ENCODE measurements at places on chromosomes 2 and 18.

- DNase-seq, result no peak
These were observed 46.3 kb downstream of the TMEM247 start for GRCh38 chr2:46525522-46526155.

DNA sequence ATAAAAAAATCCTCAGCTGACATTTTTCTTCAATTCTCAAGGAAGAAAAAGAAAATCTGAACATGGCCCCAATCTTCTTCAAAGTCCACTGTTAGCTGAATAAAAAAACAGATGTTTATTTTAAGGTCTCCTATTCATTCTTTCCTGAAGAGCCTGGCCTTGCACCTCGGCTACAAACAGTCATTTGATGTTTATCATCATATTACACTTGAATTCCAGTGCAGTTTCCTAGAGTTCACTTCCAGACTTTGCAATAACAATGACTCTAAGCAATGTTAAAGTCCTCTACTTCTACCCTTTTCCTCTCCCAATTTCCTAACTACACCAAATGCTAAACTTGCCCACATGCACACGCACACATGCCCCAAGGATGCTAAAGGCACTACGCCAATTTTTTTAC lies 70.1 kb downstream of the NOL10 start:
- DNase-seq, result no peak

- DNase-seq, result no peak
These were observed 12.7 kb downstream of the PCARE start for GRCh38 chr2:29061616-29062015.

DNA sequence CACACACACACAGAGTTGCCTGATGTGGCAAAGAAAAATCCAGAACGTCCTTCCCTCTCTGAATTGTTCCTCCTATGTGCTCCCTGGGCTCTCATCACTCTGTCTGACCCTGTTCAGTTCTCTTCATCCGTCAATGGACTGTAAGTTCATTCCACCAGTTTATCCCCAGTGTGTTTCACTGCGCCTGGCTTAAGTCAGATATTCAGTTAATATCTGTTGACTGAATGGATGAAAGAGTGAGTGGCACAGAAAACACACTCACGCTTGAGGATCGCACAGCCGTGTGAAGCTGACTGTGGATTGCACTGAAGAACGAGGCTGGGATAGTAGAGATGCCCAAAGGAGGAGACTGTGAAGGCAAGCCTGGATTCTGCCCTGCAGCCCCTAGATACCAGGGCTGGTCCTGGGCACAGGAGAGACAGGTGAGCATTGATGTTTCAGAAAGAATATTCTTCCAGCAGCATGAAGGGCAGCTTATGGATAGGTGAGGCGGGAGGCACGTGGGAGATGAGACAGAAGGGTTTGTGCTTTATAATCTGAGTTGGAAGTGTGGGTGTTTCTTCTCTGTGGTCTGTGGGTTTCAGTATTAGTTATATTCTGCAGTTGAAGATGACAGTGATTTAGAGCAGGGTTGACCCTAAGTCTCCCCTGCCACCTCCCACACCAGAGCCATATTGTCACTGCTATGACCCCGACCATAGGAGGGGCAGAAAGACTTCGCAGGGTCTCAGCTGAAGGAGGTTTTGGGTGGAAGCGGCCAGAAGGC lies 129.9 kb downstream of the SOCS6 start:
- no peak for DNase-seq

DNA sequence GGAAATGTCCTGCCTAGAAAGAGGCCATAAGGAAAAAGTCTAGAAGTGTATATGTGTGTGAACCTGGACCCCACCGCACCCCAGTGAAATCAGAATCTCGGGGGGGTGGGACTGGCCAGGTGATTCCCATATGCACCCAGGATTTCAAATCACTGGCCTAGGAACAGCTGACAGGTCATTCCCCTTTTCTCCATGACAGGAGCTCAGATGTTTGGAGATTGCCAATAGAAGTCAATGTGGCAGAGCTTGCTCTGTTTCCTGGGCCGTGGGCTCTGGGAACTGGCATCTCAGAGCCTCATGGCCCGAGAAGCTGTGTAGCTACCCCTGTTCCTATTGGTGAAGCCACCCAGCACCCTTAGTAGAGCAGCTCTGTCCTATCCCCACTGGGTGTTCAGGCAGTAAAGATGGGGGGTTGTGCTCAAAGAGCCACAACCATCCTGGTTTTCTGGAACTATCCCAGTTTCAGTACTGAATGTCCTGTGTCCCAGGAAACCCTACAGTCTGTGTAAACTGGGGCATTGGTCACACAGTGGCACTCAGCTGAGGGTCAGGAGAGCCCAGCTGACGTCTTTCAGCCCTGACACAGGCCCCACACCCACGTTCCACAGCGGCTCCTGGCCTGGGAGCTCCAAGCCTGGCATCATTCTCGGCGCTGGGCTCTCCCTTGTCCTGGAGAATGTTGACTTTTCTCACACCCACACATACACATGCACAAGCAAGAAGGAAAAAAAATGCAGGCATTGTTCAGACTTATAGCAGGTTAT lies 18.9 kb downstream of the GNLY start:
- no peak for DNase-seq

GRCh38 chr18:9619545-9619944 lies 5.2 kb upstream of the PPP4R1 start:
- DNase-seq, result no peak

DNA sequence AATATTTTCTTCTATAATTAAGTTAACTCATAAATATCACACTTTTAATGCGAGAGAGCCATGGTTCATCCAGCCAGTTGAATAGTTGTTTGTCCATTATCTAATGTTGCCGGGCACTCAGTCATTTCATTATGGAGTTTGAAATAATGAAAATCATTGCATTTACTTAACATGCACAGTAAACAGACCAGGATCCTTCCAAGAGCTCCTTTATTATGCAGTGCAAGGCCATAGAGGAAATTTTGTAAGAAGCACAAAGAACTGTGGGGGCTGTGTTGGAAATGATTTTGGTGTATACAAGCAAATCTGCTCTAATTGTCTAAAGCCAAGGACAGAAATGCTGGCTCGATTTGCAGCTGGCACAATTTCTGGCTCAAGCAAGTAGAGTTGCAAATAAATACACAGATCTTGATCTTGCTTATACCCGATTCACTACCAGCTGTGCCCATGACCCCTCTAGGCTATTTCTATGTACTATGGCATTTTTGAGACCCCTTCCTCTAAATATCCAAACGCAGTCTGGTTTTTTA lies 400.3 kb upstream of the HNRNPA3 start:
- DNase-seq, result no peak

DNA sequence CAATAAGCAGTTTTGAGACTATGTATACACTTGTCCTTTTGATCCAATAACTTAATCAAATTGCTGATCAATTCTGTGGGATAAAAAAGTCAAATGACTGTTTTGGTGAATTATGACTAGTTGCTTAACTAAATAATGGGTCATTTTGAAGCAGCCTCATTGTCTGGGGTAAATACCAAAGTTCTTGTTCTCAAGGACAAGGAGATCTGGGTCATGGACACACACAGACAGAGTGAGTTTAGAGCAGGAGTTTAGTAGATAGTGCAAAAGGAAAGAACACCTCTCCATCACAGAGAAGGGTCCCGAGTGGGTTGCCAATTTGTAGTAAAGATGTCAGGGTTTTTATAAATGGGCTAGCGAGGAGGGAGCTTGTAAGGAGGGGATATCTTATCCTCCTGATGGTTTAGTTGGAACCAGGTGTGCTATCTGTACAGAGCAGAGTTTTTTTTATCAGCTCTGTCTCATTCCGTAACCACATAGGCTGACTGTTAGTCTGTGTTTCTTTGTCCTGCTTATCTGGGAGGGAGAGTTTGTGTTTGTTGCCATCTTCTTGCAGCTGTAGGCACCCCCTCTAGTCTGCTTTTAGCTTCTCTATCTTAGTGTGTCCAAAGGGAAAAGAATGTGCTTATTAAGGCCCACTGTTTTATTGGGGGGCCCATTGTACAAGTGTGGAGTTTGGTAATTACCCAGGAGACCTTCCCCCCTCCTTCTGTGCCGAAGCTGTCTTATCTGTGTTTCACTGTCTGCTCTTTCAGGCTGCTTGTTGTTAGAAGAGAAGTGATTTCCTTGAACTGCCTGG lies 48.7 kb upstream of the C1GALT1C1L start:
- DNase-seq, result no peak

DNA sequence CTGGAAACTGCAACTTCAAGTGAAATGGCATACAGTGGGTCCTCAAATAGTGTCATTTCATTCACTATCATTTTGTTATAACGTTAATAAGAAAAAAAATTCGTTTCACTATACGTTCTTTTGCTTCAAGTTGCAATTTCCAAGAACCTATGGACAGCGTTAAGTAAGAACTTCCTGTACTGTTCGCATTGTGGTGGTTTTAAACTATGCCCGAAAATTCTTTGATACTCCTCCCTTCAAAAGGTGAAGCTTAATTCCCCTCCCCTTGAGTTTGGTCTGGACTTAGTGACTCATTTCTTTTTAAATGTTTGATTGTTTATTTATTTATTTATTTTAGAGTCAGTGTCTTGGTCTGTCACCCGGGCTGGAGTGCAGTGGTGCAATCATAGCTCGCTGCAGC lies 20.7 kb downstream of the GNLY start:
- DNase-seq, result no peak

DNA sequence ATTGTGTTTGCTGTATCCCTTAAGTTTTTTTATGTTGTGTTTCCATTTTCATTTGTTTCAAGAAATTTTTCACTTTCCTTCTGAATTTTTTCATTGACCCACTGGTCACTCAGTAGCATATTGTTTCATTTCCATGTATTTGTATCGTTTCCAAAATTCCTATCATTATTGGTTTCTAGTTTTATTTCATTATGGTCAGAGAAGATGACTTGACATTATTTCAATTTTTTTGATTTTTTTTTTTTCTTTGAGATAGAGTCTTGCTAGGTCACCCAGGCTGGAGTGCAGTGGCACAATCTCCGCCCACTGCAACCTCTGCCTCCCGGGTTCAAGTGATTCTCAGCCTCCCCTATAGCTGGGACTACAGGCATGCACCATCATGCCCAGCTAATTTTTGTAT lies 11.3 kb upstream of the CAB39 start:
- DNase-seq, result no peak

DNA sequence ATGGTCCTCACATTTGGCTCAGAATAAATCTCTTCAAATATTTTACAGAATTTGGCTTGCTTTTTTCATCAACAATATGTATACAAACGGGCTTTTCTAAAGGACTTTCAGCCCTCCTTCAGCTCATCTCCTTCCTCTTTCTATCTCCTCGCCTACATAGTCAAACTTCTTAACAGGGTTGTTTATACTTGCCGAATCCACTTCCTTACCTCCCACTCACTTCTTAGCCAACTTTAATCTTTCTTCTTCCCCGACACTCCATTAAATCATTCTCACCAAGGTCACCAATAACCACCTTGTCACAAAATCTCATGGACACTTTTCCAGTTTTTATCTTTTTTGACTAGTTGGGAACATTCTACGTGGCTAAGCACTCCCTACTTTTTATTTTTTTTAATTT lies 325.2 kb downstream of the PLCL1 start:
- DNase-seq, result no peak

DNA sequence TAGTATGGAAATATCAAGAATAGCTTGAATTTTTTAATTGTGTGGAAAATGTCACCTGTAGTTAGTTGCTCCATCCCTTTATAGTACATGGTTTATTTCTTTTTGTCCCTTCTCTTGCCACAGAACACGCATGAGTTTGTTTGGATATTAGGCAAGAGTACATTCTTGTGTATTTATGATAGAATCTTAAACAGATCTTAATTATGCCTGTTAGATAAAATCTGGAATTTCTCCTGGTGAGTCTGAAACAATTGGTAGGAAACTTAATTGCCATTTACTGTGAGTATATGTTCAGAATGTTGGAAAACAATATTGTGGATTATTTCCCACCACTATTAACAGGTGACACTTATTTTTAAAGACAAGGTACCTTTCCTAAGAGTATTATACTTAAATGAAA lies 30.2 kb upstream of the CABYR start:
- DNase-seq, result no peak

DNA sequence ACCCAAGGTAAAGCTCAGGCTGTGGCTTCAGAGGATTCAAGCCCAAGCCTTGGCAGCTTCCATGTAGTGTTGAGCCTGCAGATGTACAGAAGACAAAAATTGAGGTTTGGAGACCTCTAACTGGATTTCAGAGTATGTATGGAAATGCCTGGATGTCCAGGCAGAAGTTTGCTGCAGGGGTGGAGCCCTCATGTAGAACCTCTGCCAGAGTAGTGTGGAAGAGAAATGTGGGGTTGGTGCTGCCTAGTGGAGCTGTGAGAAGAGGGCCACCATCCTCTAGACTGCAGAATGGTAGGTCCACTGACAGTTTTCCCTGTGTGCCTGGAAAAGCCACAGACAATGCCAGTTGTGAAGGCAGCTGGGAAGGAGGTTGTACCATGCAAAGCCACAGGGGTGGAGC lies 239.9 kb downstream of the SPAG16 start:
- no peak for DNase-seq

- DNase-seq, result peak; percentile 57
These were observed 32.8 kb upstream of the SLC14A1 start for GRCh38 chr18:45690975-45691815.

- no peak for DNase-seq
These were observed 9.4 kb upstream of the SOCS6 start for GRCh38 chr18:70279470-70279869.

DNA sequence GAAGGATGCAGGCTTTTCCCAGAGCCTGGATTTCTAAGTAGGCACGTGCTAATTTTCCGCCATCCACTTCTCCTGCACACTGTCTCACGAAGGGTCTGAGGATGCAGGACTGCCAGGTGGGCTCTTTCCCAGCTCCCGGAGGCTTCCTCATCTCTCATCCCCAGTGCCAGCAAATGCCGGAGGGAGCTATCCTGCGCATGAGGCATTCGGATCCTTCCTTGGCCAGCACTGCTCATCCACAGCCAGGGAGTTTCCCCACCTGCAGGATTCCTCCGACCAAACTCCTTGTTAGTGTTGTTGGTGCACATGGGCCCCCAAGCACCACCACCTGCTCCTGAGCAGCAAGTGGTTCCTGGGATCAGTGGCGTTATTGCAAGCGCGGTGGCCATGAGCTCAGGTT lies 5.0 kb downstream of the CNDP1 start:
- DNase-seq, result no peak

DNA sequence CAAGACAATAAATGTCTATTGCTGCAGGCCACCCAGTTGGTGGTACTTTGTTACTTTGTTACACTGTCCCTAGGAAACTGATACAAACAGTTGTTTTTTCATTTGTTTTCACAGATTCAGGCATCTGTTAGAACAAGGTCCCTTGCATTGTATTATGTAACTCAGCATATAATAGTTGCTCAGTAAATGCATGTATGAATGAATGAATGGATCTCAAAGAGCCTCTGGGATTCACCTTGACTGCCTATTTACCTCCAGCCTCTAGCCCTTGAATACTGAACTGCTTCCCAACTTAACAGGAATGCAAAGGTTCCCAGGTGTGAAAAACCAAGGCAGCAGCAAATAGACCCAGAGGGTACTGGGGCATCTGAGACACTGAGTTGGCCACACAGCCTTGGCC lies 27.4 kb upstream of the NEB start:
- DNase-seq, result no peak

GRCh38 chr2:222535477-222535876 lies 111.1 kb downstream of the SGPP2 start:
- DNase-seq, result no peak

DNA sequence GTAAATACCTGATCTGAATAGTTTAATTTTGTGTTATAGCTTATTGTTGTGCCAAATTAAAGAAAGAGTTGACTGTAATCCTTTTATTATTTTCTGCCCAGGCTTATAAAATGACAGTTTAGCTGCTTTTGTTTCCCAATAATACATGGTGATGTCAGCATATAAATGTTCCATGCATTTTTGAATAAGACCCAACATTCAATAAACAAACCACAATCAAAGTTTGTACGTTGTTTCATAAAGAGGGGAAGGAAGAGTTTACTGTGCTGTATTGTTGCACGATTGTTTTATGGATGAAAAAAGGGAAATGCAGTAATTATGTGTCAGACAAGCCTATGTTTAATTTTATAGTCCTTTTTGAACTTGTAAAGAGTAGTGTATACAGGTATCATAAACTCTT lies 177.2 kb upstream of the SCN7A start:
- no peak for DNase-seq

Data from T-helper 2 cell treated with Interferon-gamma antibody and Interleukin-4, amounts not matched to agents 5 μg/mL and 100 μg/mL, for 36 hours (primary cell).